ENCODE measurements at places on chromosomes 7 and 10.

GRCh38 chr10:90088024-90088317, 386.6 kb downstream of the KIF20B start:
- DNase-seq = no peak

- no peak for DNase-seq
Measured at GRCh38 chr7:134532954-134533218, 5.5 kb downstream of the AKR1B10 start.

- no peak for DNase-seq
Measured at GRCh38 chr10:29630205-29631048, 4.3 kb downstream of the SVIL start.

DNA sequence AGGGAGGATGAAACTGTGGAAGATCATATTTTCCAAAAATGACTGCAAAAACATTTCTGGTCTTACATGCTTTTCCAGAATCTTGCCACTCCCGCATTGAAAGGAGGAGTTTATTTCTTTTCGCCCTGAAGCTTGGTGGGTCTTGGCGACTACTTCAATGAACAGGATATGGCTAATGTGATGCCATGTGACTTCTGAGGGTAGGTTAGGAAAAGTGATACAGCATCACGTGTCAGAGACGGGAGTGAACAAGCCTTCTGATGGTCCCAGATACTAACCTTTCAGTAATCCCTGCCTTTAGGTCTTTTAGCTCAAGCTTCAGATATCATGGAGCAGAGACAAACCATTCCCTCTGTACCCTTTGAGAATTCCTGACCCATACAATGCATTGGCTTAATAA, 192.2 kb upstream of the HPS1 start:
- DNase-seq = no peak

GRCh38 chr10:72126184-72126871, 38.0 kb upstream of the SPOCK2 start:
- DNase-seq = no peak

- DNase-seq = no peak
Measured at GRCh38 chr10:4215485-4215884, 430.5 kb upstream of the KLF6 start.

DNA sequence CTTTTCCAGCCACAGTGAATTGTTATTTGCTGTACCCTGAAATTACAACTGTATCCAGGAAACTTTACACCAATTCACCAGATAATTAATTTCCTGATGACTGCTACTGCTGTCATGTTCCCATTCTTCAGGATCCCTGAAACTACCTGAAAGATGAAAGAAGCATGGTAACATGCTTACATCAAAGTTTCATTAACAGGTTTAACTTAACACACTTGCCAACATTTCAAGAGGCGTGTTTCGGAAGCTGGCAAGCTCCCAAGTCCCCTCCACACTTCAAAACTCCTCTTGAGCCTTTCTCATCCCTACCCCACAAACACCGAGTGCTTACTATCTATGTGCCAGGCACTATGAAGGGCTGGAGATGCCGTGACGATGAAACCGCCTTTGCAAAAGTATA, 88.6 kb downstream of the MPP7 start:
- no peak for DNase-seq

DNA sequence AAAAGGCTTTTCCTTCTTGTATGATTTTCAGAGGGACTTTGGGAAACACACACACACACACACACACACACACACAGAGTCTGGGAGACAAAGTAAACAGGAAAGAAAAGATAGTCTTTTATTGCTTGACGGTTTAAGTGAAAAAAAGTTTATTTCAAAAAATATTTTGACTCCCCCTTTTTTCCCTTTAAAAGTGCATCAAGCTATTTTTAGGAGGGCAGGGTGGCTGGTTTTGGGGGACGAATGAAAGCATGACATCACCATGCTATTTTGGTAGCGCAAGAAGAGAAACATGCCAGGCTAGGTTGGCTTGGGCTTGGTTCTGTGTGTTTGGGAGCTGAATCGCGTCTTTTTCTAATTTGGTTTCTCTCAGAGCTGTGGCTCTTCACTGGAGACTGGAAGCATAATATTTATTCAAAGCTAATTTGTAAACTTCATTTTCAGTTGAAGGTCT, 129.2 kb downstream of the BAMBI start:
- DNase-seq = no peak

DNA sequence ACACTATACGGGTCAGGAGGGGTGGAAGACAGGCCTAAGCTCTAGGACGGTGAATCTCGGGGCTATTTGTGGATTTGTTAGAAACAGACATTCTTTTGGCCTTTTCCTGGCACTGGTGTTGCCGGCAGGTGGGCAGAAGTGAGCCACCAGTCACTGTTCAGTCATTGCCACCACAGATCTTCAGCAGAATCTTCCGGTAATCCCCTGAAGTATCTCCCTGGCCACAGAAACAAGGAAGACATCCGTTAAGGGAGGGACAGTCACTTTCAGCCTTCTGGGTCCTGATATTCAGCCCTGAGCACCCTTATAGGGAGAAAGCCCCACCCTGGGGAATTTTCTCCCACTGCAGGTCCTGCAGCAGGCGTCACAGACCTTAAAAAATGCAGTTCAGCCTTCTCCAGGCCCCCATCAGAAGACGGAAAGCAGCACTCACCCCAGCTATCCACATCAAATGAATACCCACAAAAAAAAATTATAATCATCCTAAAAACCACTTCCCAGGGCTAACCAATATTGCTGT, 23.2 kb downstream of the PLAC9 start:
- no peak for DNase-seq

DNA sequence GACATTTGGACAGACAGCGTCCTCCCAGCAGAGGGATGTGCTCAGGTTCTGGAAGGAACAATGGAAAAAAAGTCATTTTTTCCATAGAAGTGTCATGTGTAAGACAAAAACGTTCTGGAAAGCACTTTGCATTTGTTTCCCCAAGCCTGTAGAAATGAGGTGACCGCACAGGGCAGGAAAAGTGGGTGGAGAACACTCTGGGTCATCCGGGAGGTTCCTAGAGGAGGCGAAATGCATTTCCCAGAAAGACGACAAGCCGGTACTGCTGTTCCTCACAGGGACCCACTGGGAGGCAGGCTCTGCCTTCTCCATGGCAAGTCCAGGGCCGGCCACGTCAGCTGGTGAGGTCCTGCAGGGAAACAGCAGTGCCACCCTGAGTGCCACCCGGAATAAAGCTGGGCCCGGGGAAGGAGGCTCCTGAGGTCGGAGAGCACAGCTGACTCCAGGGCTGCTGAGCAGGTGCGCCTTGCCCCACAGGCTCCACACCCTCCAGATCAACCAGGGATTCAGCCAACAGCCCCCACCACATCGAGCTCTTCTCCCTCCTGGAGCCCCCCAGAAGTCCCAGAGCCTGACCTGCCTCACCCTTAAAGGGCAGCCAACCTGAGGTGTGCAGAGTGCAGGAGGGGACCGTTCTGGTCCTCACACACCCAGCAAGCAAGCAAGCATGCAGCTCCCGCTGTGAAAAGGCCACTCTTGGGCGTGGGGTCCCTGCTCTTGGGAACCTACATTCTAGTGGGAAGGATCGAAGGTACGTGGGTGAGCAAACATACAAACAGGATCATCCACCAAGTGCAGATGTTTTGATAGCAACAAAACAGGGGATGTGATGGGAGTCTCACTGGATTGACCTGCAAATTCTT, 28.8 kb upstream of the INPP5A start:
- DNase-seq = no peak

GRCh38 chr10:8305876-8306652, 251.6 kb downstream of the GATA3 start:
- DNase-seq = no peak

DNA sequence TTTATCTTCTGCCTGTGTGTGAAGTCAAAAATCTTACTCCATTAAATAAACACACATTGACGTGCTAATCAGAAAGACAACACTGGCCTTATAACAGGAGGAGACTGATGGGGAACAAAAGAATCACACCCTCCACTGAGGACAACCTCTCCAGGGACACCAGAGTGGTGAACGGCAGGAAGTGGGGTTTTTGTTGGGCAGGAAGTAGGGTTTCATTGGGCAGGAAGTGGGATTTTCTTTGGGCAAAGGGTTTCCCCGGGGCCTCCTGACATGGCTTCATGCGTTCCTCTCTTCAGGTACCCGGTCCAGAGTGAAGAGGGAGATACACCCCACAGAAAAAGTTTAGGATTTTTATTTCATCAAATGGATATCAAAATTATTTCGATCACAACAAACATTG, 30.6 kb downstream of the ADARB2 start:
- DNase-seq = no peak

DNA sequence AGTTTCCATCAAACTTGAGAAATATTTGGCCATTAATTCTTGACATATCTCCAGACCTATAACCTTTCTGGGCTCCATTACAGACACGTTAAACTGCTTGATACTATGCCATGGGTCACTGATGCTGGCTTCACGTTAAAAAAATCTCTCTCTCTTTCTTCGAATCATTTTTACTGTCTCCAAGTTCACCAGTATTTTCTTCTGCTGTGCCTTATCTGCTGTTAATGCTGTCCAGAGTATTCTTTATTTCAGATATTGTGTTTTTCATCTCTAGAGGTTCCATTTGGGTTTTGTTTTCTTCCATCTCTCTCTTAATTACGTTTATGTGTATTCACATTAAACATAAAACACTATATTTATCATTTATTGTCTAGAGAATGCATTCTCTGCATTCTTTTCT, 12.8 kb upstream of the PRPF18 start:
- no peak for DNase-seq

DNA sequence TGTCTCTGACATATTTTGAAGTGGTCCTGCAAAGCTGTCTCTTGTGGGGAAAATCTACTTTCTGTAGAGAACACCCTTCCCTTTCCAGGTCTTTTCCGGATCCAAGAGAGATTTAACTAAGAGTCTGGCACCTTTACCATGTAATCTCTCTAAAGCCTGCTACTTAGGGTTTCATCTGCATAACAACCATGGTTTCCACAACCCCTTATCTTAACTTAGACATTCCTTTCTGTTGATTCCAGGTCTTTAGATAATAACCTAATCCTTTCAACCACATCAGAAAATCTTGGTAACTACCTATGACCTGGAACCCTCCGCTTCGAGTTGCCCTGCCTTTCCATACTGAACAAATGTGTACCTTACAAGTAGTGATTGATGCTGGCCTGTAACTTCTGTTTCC, 243.6 kb upstream of the PTER start:
- no peak for DNase-seq

DNA sequence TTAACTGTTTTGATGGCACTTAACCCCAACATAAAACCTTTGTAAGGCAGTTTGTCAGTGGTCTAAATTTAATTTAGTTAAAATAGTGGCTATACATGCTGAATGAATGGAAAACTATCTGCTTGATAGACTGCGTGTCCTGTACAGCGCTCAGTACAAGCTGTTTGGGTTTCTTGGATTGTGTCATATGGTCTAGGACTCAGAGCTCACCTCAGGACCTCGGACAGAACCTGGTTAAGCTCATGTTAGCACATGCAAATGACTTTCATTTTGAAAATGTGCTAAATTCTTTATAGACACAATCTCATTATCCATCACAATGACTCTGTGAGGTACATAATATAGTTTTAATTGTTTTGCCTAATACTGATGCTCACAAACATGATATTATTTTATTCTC, 55.7 kb upstream of the RELN start:
- DNase-seq = no peak

DNA sequence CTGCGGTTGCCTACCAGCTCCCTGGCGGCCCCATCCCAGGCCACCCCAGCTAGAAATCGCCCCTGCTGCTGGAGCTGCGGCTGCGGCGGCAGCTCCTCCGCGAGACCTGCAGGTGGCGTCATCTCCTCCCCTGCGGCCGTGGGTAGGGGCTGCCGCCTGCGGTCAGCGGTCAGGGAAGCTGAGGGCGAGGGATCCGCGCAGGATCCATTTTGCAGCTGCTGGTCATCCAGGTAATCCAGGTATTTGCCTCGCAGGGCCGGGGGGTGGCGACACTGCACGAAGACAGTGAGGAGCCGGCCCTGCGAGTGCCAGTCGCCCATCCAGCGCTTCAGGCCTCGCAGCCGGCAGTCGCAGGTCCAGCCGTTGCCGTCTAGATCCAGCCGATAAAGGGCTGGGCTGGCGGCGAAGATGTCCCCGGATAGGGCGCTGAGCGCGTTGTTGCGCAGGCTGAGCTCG, 1.5 kb downstream of the TRIL start:
- DNase-seq = no peak

- DNase-seq = no peak
Measured at GRCh38 chr7:143008007-143008901, 18.7 kb downstream of the OR9A2 start.

GRCh38 chr7:33932221-33932620, 26.9 kb downstream of the BMPER start:
- DNase-seq = no peak

DNA sequence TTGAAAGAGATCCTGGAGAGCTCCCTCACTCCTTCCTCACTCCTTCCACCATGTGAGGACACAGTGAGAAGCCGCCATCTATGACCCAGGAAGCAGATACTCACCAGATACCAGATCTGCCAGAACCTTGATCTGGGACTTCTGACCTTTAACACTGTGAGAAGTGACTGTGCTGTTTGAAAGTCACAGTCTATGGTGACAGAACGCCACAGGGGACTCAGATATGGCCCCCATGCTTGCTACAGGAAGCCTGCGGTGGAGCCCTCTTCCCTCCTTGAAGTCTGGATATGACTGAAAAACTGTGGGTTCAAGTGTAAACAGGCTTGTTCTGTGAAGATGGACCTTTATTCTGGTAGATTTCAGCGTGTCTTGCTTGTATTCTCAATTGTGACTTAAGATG, 297.8 kb downstream of the KLF6 start:
- no peak for DNase-seq

DNA sequence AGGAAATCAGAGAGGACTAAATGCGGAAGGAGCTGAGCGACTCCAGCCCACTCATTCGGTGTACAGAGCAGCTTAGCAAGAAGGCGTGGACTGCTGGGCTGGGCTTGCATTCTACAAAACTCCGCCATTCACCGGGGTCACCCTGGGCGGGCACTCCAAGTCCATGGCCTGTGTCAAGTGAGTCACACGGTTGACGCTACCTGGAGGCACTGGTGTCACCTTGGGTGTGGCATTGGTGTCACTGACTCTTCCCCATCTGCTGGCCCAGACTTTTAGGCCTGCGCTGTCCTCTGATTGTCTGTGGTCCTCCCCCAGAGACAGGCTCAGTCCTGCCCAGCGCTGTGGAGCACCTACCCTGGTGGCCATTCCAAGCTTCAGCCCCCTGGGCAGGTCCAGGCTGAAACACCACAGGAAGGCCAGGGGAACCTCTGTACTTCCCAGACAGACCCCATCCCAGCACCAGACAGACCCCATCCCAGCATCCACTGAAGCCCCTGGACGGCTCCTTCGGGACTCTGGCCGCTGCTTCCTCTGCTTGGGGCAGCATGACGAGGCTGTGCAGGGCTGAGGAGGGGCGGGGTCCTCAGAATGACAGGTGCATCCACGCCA, 30.6 kb upstream of the CNPY1 start:
- no peak for DNase-seq

- DNase-seq = no peak
Measured at GRCh38 chr7:39949971-39950472, at the start of gene CDK13. Gene CDK13, plus strand, starts transcription at chr7:39950256. Its CDS starts 386 bp downstream, at chr7:39950642.

GRCh38 chr10:124142960-124143359, 49.6 kb upstream of the CHST15 start:
- no peak for DNase-seq

DNA sequence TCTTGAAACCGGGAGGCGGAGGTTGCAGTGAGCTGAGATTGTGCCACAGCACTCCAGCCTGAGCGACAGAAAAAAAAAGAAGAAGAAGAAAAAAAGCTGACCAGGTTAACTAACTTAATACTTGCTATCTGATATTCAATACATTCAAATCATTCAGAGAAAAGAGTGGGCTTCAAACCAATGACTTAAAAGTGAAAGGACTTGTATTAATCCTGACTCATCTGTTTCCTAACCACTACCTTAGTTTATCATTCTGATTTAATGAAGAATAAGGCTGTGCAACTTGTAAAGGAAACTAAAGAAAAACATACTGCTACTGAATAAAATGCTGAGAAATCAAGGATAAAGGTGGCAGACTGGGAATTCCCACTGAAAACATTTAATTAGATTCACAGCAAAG, 128.4 kb downstream of the NRBF2 start:
- no peak for DNase-seq

All from NCI-H1436 treated with DMSO at 0.1 percent for 48 hours (cell line).